Activated naive CD8-positive, alpha-beta T cell treated with anti-CD3 and anti-CD28 coated beads for 36 hours (primary cell): ENCODE measurements at places on chromosomes 4 and X. TPM values are rescaled to one million over a fixed set of nuclear protein-coding genes. Genes with fewer than 3 reads are reported as not detected.

Gene CTAG1B
- not detected for total RNA-seq

Gene NLRP2B
- not detected for total RNA-seq

Gene UCP1
- total RNA-seq = not detected

Gene GPRASP2
- 1.6 TPM for total RNA-seq

Gene CT45A2
- not detected for total RNA-seq

Gene ATP2B3
- total RNA-seq = not detected

Gene FREM3
- total RNA-seq = not detected

Gene AFF2
- total RNA-seq = 1.7 TPM
